ENCODE measurements at places on chromosomes 3 and 15.

GRCh38 chr3:60053526-60054265, 1003.9 kb upstream of the CFAP20DC start:
- no peak for DNase-seq

DNA sequence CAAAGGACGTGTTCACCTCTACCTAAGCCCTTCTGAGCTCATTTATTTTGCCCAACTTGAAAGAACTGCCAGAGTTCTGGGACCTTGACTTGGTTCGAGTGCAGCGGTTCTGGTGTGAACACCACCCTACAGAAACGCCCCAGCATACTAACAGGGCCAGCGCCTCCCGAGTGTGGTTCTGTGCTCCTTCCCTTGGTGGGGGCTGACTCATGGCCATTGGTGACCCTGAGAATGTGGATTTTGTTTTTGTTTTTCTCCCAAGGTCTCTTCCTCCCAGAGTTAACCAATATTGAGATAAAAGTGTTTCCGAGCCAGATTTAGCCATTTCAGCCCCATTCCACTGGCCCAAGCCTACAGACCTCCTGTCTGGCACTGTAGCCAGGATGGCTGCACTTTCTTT, 27.9 kb downstream of the SEMA7A start:
- no peak for DNase-seq

GRCh38 chr3:57803647-57804081, 47.6 kb downstream of the SLMAP start:
- DNase-seq, result no peak

- no peak for DNase-seq
Observed at GRCh38 chr3:29516164-29516563, 235.3 kb downstream of the RBMS3 start.

DNA sequence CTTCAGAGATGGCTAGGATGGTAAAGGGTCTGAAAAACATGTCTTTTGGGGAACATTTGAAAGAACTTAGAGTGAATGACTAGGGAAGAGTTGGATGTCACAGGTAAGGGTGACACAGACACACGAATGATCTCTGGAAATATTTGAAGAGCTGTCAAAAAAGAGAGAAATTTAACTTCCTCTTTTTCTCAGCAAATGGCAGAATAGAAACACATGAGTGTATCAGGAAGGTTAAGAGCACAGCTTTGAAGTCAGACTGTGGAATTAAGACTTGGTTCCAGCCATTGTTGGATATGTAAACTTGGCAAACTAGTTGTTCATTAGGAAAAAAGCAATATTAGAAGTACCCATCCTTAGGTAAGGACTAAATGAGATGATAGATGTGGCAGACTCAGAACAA, 117.7 kb downstream of the IMPG2 start:
- DNase-seq, result no peak

GRCh38 chr3:156631323-156631722, 43.1 kb upstream of the TIPARP start:
- DNase-seq, result no peak

Data from stimulated activated CD4-positive, alpha-beta T cell treated with anti-CD3 and anti-CD28 coated beads, Interleukin-15, amount 100 ng/mL, for 1 hour (primary cell).